ENCODE measurements at places on chromosomes 7 and 10.

DNA sequence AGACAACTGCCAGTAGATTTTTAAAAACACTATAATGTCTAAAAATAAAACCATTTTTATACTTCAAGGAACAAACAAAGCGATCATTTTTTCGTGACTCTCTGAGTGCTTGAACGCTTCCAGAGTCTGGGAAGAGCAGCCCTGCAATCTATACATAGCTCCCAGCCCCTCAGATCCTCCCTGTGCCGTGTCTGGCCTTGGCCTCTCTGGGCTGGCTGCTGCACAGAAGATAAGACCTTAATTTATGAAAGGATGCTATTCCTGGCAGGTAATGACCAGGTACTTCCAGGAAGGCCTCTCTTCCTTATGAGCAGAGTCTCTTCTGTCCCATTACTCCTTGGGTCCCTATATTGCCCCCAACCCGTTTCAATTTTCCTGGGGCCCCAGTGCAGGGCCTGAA, 200.9 kb upstream of the AOAH start:
- no peak for DNase-seq

DNA sequence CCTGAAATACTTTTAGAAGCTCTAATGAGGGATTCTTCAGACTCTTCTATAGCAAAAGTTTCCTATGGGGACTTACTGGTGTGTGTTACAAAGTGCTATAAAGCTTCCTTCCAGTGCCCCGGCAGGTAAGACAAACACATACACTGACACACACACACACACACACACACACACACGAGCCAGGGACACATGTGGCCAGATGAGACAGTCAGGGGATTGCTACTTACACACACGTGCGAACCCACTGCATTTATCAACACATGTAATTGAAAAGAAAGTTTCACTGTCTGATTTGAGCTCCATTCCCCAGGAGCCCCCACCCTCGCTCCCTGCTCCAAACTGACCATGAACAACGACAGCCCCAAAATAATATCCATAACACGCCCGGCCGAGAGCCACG, 119.8 kb downstream of the PRPF18 start:
- no peak for DNase-seq

DNA sequence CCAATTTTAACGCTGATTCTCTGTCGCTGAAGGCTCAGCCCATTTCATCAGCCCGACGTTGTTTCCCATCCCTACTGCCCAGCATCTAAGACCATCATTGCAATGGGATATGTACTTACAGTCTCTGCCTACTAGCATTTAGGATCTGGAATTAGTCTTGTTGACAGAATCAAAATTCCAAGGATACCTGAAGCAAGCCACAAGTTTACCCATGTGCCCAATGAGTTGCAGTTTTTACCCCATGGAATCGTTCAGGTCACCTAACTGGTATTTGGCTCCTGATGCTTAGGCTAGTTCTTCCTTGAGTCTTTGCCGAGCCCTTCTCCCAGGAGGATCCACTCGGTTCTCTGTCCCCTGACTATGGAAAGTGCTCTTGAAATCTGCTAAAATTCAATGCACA, 276.8 kb downstream of the DNAJB9 start:
- DNase-seq = no peak

GRCh38 chr7:83415840-83416239, 233.1 kb downstream of the SEMA3E start:
- no peak for DNase-seq

GRCh38 chr7:142583446-142583845, 165.8 kb upstream of the PRSS1 start:
- DNase-seq = peak; percentile 25

DNA sequence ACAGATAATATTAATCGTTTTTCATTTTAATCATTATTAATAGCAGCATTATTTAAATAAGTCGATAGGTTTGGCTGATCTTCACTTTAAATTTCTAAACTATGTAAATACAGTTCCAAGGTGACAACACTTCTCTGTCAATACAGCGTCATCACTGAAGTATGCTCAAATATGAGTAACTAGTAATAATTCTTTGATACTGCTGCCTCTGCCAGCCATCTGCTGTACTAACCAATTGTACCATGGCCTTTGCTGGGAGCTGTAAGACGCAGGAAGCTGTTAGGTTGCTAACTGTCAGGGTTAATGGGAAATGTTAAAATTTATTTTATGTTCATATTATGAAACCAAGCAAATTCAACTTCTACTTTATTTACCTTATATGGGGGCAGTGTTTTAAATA, 1650.5 kb upstream of the LRRTM3 start:
- DNase-seq = no peak

DNA sequence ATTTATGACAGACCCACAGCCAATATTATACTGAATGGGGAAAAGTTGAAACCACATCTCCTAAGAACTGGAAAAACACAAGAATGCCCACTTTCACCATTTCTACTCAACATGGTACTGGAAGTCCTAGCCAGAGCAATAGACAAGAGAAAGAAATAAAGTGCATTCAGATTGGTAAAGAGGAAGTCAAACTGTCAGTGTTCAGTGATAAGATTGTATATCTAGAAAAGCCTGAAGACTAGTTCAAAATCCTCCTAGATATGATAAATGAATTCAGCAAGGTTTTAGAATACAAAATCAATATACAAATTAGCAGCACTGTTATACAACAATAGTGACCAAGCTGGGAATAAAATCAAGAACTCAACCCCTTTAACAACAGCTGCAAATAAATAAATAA, 6.9 kb upstream of the ZNF138 start:
- no peak for DNase-seq

- DNase-seq = no peak
Observed at GRCh38 chr10:118108194-118109026, 61.7 kb upstream of the RAB11FIP2 start.

DNA sequence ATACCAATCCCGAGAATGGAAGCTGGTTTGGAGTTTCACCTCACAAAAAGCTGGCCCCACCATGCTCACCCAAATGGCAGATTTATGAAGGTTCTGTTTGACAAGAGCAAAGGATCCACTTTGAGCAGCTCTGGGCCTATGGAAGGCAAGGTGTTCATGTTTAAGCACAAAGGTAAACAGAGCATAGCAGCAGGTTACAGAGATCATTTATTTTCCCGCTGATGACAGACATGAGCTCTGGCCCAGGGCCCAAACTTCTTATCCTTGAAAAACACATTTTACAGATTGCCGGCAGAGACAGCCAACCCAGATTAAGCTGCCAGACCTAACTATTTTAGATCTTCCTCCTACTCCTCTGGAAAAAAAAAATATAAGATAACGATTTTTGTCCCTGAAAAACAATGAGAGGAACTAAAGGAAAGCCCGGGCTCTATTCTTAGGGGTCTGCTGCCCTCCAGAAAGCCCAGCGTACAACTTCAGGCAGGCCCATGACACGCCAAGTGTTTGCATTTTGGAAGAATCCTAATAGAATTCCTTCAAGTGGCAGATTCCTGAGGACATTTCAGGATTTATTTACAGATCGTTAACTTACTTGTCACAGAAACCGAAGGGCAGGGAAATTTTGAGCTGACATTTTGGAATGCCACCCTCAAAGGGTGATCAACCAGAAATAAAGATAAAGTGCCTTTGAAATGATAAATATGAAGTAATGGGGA, 40.0 kb downstream of the SYPL1 start:
- no peak for DNase-seq

GRCh38 chr10:131685576-131685975, 215.2 kb upstream of the PPP2R2D start:
- no peak for DNase-seq

GRCh38 chr10:86938260-86938659, 19.2 kb downstream of the MMRN2 start:
- no peak for DNase-seq

DNA sequence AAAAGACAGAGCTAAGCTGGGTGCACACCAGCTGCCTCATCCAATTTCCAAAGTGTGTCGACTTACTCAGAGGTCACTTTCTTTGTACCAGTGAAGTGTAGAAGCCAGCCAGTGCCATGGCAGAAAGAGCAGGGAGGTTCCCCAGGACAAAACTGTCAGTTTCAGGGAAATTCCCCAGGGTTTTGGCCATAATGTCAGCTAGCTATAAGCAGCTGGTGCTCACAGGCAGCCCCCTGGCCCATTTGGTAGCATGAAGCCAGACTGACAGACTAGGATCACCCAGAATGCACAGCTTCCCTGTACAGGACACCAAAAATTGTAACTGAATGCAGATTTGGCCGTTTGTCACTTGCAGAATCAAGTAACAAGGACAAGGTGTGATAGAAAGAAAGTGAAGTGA, 28.6 kb downstream of the MRPL32 start:
- DNase-seq = no peak

GRCh38 chr10:33067481-33067880, 109.5 kb upstream of the ITGB1 start:
- DNase-seq = no peak

DNA sequence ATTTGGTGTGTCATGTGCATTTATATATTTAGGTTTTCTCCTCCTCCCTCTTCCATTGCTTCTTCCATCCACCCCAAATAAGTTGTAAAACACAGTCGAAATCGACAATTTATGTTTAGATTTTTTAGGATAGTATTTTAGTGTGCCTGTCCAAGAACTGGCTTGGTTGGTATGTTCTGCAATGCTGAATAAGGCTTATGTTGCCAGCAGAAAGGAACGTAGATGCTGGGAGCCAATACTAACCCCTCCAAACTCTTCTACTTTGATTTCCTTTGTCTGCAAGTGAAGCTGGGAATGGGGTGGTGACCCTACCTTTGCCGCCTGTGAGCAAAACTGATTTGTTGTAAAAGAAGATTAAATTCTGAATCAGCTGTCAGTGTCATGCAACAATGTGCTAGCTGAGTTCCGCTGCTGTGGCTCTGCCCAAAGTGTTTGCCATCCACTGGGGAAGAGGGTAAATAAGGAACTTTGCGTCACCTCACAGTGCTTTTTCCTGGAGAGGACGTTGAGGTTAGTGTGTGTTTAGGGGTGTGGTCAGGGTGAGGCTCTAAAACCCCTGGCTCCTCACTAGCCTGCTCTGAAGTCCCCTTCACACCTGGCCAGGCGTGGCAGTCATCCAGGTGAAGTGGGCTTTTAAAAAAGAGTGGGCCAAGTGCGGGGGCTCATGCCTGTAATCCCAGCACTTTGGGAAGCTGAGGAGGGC, 44.4 kb downstream of the TACC2 start:
- DNase-seq = no peak

DNA sequence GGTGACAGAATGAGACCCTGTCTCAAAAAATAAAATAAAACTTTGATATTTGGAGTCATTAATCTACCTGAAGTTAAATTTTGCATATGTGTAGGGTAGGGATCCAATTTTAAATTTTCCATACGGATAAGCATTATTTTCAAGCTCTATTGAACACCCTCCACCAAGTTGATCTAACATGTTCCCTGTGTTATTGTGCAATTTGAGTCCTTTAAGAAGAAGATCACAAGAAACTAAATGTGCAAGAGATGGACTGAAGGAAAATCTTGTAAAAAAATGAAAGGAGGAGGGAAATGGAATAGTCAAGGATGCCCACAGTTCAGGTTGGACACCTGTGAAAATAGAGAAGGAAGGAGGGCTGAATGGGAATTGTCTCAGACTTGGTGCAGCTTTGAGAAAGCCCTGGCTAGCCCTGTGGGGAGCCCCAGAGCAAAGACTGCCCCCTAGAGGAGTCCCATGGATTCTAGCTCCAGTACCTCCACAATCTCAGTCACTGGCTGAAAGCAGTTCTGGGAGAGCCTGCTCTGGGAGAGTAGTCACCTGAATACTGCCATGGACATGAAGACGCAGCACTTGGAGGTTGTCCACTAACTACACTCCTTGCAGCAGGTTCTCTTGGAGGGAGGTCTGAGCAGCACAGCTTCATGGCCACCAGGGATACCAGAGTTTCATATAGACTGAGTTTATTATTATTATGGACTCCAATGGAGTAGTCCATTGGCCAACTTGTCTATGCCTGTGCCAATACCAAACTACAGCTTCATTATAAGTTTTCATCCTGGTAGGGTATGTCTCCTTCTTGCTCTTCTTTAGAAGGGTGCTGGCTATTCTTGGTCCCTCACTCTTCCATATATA, 5.7 kb upstream of the TIAL1 start:
- peak; percentile 51 for DNase-seq

DNA sequence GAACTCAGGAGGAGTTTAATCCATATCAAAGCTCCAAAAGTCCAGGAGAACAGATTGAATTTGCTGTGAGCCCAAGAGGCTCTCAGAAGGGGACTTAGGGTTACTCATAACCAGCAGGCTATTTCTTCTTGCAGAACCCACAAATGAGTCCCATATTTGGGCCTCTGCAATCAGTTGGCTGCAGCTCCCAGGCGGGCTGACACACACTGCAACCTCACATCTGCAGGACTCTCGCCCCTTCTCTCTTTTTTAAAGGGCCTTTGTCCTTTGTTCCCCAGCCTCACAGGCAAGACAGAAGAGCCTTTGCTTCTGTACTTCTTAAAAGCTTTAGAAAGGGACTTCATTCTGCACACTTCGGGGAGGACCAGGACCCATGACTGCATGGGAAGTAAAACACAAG, 26.7 kb downstream of the CREB3L2 start:
- DNase-seq = no peak

- no peak for DNase-seq
Observed at GRCh38 chr7:23230641-23231101, 15.9 kb upstream of the GPNMB start.

DNA sequence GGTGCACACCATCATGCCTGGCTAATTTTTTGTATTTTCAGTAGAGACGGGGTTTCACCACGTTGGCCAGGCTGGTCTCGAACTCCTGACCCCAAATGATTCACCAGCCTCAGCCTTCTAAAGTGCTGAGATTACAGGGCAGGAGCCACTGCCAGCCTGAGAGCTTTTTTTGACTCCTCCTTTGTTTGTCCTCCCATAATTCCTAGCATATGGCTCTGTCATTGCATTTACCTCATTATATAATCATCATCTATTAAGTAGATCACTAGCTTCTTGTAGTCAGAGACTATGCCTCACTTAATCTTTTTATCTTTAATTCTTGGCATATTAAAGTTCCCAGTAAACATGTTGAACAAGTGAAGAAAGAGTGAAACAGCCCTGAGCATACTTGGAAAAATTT, 82.1 kb downstream of the CPEB3 start:
- no peak for DNase-seq

DNA sequence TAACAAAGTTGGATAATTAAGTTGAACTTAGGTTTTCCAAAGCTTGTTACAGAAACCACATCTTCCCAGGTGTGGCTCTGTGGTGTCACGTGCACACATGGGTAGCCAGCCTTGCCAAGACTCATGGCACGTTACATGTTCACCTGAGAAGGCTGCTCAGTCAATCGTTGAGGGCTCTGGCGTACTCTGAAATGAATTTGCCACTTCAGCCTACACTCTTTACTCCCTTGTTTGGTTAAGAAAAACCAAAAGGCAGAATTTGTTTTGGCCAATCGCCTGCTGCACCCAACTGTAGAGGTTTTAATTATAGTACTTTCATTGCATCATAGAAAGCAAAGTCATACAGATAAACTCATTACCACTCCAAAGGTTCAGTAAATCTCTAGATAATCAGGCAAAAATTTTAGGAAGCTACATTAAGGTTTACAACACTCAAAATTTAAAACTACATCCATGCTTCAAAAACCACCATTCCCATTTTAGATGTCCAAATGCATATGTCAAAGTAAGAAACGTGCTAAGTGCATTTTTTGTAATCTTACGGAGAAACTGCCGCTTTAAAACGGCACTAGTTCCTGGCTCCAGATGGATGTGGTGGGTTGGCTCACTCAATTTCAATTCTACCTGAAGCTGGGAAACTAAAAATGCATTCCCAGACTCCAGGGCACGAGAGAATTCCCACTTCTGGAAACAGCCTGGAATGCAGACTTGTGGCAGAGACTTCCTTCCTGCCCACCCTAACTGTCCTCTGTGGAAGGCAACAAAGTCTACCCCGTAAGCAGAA, 88.4 kb downstream of the DIP2C start:
- no peak for DNase-seq

GRCh38 chr7:106480161-106480579, 180.8 kb downstream of the CCDC71L start:
- no peak for DNase-seq
